ENCODE measurements at places on chromosomes 2 and 18.

DNA sequence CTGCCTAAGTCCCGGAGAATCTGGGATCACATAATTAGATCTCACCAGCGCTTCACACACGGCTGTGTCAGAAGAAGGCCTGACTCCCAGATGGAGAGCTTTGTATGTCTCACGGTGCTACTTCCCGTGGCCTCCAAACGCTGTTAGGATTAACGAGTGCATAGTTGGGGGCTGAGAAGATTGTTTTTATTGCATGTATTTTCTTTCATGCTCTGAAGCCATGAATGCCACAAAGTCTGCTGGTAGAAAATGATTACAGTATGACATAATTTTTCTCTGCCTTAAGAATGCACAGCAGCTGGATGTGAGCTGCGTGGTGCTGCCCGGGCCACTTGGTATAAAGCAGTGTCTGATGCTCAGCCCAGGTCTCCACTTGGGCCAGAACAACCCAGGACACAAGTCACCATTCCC, 166.5 kb downstream of the SEPTIN10 start:
- peak; percentile 43 for DNase-seq

GRCh38 chr2:157620956-157621355, 7.7 kb downstream of the ACVR1C start:
- no peak for DNase-seq

DNA sequence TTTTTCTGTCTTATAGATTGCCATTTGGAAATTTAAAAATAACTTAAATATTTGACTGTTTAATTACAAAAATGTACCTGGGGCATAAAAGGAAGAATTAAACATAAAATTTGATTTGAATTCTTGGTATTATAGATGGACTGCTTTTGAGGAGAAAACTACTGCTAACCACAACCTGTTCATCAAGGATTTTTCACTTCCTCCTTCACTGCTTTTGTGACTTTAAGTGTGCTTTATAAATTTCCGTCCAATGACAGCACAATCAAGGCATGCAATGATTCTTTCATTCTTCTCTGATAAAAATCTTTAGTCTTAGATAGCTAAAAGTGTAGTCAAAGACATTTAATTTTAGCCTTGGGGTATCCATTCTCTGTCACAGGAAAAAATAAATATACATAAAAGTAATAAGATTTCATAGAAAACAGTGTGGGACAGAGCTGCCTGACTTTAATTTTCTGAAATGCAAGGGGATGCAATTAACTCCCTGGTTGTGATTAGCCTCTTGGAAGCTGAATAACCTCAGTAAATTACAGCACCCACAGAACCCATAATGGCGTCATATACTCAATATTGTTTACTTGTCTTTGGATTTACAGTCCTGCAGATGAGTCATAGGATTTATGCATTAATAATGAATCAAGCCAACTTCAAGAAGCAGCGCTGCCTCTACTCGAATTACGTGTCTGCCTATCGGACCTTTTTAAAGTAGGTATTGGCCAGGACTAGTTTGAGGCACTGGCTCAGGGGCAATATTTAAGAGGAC, 587.9 kb downstream of the NRXN1 start:
- DNase-seq, result no peak

GRCh38 chr2:191178806-191179514, 28.2 kb upstream of the STAT4 start:
- no peak for DNase-seq

GRCh38 chr2:128293426-128293755, 25.3 kb downstream of the HS6ST1 start:
- DNase-seq, result no peak

DNA sequence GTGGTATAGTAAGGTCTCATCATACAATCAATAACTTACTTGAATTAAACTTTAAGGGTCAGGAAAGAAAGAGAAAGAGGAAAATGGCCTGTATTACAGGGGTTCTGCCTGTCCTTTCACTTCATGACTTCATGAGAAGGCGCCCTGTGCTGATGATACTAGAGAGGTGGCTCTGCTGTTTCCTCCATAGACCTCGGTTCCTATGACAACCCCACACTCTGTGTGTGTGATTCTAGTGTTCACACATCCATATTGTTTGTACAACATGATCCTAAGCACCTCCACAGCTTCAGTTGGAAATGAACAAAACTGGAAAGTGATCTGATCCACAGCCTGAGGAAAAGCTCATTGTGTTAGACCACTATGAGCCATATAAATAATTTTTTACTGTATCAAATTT, 7.0 kb upstream of the REEP1 start:
- no peak for DNase-seq

DNA sequence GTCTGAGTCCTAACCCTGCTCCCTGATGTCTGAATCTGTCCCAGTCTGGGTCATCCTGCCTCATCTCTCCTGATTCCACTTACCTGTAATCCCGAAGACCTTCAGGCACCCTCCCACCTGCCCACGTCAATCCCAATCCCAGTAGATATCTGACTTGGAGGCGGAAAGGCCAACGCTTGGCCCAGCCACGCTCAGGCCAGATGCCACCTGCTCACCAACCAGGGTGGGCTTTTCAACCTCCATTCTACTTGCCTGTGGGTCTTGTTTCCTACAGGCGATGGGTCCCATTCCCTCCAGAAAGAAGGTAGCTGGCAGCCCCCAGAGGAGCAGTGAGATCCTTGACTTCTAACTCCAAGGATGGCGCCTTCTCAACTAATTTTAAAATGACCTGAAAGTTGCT, 59.7 kb downstream of the INPP5D start:
- DNase-seq, result no peak

- DNase-seq, result no peak
Observed at GRCh38 chr18:45567123-45567522, 48.2 kb upstream of the SLC14A2 start.

DNA sequence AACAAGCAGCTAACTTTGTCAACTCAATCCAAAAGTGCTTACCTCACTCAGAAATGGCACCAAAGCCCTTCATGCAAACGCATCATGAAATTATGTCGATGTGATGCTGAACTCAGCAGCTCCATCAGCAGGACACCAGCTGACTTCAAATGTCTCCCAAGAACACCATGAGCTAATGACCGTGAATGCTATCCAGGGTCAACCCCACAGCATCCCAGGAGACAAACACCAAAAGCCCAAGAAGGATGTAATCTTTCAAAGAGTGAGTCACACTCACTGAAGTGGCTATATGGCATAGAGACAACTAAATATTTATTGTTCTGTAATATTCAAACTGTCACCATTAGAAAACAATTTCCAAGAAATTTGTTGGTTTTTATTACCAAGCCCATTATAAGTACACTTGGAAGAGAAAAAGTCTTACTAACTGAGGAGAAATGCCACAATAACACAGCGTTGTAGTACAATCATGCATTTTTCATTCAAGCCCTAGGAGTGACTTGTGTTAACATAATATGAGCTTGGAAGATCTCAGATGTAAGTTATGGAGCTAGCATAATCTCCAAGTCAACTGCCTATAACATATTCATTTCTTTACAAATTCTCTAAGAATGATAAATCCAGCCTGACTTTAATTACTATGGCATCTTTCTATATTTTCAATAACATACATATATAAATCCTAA, 165.0 kb upstream of the CCDC68 start:
- no peak for DNase-seq

- no peak for DNase-seq
Observed at GRCh38 chr2:8094526-8094925, 587.3 kb upstream of the ID2 start.

- DNase-seq, result peak; percentile 32
Observed at GRCh38 chr18:57819671-57820460, 16.8 kb upstream of the ATP8B1 start.

DNA sequence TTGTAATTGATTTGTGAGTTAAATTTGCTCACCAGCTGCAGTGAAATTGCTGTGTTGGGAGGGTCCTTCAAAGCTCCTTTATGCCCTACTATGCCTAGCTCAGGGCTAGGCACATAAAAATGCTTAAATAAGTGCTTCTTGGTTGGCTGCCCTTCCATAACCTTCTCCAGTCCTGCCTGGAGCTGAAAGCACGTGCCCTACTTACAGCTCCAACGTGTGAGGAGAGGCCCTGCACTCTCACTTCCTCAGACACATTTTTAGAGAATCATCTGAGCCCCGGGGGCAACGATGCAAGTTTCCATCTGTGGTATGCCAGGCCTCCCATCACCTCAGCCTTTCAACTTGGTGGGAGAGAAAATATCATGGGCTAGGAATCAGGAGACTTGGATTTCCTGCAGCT, 202.7 kb downstream of the BCL11A start:
- no peak for DNase-seq

DNA sequence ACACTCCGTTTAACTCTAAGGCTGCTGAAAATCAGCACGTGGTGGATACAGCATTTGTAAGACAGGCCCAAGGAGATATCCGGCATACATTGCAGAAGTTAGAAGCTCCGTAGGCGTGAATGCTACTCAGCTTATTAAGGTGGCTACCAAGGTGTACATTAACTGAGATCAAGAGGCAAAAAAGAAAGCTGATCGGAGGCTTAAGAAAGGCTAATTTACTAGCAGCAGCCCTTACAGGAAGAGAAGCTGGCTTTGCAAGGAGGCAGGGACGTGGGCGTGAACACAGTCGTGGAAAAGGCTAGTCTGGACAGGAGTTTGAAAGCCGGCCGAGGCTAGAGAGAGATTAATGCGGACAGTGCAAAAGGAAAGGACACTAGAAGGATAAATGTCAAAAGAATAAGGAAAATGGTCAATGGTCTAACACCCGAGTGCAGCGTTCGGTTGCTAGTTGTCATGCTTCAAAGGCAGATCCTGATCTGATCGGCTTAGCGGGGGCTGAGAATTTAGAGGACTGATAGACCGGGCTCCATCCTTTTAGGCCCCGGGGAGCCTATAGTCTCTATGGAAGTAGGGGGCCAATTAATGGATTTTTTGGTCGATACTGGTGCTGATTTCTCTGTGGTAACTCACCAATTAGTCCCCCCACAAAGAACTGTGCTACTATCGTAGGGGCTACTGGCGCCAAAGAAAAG, 45.6 kb upstream of the SELENOI start:
- DNase-seq, result no peak

DNA sequence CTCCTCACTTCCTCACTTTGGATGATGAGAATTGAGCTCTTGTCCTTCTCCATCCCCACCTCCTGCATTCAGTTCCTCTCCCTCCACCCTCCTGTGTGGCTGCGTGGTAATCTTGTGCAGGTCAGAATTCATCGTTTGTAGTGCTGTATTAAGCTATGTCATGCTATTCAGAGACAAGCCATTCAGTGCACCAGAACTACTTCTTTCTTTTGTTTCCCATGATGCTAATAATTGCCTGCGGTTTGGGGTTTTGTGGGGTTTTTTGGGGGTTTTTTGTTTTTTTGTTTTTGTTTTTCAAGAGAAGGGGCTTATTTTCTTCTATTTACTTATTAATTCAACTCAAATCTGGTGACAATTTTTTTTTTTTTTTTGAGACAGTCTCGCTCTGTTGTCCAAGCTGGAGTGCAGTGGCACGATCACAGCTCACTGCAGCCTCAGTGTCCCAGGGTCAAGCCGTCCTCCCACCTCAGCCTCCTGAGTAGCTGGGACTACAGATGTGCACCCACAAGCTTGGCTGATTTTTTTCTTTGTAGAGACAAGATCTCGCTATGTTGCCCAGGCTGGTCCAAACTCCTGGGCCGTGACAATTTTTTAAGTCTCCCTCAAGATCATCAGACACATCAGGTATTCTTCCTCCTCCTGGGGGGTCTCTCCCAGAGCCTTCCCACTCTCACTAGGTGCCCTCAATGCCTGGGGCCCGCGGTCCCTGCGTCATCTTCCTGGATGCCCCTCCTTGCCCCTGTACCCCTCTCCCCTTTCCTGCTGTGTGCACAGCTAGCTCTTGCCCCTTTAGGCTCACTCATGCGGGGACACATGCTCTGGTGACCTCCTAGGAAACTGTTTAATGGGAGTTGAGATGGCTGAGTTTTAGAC, 37.8 kb downstream of the MAL start:
- DNase-seq, result no peak

DNA sequence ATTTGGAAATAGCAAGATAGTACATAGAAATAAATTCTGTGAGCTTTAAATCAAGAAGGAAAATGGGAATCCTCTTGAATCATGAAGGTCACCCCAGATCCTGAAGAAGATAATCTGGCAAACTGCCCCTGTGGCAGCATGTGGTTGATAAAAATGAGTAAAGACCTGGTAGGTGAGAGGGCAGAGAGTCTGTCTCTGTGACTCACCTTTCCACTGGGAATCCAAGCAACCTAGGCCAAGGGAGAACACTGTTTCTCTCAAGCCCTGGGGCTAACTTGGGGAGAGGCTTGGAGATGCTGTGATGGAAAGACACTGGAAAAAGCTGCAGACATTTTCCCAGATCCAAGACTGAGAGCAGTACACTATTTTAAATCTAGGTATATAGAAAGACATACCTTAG, 185.8 kb upstream of the CNTNAP5 start:
- DNase-seq, result no peak

DNA sequence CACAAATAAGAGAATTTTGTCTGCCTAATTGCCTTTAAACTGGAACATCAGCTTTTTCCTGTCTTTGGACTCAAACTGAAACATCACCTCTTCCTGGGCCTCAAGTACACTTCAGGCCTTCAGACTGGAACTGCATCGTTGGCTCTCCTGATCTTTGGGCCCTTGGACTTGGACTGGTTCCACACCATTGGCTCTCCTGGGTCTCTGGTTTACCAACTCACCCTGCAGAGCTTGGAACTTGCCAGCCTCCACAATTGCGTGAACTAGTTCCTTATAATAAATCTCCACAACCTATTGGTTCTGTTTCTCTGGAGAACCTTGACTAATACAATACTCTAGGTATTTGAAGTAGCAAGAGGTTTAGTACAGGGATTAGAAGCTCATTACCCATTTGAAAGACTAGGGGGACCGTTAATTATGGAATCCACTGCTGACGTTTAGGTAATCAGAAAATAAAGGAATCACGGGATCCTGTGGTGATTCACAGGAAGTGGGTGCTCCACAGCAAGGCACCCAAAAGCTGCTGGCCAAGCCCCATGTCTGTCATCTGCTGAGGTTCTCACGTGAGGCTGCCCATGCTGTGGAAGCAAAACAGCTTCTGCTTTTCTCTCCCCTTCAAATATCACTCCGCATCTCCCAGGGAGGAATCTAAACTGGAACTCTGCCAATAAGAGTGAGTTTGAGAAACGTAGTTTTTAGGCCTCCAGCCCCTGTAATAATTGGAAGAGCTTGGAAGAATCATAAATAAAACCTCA, 20.0 kb upstream of the SGPP2 start:
- no peak for DNase-seq

DNA sequence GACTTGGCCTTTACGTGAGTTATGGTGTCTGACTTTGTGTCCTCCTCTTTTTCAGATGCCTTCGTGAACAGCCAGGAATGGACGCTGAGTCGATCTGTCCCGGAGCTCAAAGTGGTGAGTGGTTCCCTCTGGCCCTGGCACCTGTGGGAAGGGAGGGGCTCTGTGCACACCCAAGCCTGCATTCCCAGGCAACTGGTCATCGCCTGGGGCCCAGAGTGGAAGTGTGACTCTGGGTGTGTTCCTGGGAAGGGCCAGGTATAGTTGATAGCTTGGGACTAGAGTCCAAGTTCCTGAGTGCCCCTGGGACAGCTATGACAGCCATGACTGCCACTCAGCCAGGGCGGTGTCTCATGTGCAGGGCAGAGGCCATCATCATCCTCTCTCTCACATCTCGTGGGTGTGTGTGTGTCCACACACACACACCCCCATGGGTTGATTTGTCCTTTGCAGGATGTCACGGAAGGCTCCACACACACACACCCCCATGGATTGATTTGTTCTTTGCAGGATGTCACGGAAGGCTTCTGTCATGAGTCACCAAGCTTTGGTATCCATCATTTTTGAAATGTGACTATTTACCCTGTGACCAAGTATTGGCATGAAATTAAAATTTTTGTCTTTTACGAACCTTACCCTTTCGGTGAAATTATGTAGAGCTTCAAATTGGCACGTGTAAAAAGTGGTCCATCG, 215.4 kb downstream of the AGAP1 start:
- DNase-seq, result no peak
